ENCODE measurements at places on chromosomes 13 and 19.

DNA sequence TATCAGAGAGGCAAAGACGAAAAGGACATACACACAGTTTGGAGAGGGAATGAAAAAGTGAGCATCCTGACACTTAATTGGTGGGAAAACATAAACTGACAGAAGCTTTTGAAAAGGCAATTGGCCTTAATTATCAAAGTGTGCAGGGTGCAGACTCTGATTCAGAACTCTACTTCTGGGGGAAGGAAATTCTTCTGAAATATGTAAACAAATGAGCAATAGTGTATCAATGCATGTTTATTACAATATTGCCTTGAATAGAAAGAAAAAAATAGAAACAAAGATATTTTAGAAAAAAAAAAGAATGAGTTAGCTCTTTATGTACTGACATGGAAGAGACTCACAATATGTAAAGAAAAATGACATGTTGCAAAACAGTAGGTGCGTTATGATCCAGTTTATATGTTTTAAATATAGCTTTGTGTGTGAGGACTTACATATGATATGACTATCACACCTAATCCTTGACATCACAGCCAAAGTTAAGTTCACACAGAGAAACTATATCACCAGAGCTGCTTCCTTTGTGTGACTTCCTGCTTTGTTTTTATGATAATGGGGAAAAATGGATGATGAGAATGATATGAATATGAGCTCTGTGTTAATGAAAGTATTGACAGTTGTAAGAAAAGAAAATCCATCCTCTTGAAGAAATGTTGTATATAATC lies 182.4 kb downstream of the KCTD12 start:
- DNase-seq, result no peak

DNA sequence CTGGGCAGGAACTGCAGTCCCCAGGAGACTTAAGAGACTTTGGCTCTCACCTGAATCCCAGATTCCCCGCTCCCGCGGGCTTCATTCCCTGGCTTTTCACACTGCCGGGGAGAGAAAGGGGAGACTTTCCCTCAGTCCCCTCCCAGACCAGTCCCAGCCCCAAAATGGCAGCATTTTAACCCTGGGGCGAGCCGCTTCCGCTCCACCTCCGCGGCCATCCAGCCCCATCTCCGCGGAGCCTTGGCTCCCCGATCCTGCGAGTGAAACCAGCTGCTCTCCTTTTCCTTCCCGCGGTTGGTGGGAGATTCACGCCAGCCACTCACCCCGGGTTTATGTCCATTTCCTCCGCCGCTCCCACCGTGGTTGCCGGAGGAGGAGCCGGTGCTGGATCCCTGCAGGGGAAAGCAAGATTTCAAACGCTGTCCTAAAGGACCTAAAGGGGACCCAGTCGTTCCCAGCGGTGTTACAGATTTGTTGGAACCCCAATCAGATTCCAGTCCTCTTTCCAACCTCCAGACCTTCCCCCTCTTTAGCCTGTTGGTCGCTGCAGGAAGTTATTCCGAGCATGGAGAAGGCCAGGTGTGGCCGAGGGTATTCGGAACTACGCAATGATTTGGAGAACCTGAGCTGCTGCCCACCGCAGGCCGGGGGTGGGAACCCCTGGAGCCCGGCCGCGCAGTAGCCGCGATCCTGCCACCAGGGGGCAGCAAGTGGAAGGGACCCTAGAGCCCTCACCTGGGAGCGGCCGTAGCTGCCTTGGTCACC lies 3.4 kb downstream of the DMKN start:
- peak; percentile 38 for DNase-seq

DNA sequence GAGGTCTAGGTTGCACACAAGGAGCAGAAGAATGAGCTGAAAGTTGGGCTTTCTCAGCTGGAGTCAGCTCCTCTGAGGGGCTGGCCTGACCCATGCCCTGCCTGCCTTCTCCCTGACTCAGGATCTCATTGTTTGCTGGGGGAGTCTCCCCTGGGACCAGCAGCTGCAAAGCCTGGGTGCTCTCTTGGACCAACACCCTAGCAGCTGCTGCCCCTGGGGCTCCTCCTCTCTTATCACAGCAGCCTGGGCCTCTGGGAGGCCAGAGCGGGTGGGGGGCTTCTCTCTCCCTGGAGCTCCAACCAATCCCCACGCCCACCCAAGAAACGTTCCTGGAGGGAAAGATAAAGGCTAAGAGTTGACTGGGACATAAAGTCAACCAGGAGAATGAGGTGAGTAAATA lies 1.6 kb upstream of the FCGBP start:
- no peak for DNase-seq

DNA sequence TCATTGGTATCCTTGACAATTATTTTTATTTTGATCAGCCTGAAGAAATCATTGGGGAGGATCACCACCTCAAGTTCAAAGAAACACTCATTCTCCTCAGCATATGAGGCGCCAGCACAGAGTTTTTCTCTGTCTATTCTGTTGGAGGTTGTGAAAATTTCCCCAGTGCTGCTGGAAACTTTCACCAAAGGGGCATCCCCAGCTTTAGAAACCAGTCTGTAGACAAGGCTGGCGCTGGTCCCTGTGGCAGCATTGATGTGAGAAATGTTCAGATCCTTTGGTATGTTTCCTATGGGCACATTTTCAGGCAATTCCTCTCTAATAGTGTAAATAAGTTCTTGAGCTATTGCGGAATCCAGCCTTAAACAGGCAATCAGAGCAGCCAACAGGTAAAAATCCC lies 2.1 kb downstream of the PCDH9 start:
- no peak for DNase-seq

DNA sequence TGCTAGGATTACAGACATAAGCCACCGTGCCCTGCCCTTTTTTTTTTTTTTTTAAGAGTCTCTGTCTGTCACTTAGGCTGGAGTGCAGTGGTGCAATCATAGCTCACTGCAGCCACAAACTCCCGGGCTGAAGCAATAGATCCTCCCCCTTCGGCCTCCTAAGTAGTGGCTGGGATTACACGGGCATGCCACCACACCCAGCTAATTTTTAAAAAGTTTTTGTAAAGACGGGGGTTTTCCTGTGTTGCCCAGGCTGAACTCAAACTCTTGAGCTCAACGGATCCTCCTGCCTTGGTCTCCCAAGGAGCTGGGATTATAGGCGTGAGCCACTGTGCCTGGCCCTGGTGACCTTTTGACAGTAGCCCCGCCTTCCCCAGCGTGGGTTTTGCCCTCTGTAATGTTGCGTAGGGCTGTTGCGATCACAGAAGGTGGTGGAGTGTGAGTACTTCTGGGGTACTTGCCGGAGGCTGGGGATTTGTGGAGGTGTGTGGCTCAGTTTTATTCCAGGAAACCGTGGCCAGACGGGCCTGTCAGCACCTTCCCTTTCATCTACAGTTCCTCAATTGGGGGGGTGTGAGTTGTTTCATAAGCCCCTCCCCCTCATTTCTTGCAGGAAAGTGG lies 11.6 kb upstream of the RETN start:
- DNase-seq, result no peak

GRCh38 chr19:18368504-18369222 lies 17.3 kb upstream of the GDF15 start:
- DNase-seq, result no peak

GRCh38 chr13:21218351-21219035 lies 42.0 kb downstream of the MRPL57 start:
- no peak for DNase-seq

DNA sequence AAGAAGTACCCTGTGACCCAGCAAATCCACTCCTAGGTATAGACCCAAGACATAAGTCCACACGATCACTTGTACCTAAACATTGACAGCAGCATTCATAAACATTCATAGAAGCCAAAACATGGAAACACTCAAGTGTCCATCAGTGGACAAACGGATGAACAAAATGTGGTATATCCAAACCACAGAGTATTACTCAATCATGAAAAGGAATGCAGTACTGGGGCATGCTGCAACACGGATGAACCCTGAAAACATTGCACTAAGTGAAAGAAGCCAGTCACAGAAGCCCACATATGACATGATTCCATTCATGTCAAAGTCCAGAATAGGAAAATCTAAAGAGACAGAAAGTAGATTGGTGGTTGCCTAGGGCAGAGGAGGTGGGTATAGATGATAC lies 22.8 kb upstream of the CCNE1 start:
- DNase-seq, result no peak

- DNase-seq, result no peak
These were observed 8.3 kb downstream of the PGLYRP1 start for GRCh38 chr19:46014534-46014933.

DNA sequence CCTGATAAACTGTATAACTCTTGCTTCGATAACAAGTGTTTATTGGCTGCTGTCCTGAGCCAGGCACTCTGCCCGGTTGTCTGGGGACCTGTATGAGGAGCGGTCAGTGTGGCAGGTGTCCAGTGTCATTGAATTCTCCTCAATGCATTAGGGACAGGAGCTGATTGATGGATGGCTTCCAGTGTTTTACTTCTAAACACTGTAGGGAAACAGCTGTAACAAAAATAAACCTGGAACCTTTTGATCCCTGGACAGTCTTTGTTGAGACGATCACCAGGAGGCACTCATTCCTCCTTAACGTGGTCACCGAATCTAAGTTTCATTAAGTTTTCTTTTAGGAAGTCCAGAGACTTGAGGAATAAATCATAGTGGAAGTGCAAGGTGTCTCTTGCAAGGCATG lies 17.9 kb downstream of the UBAC2 start:
- DNase-seq, result no peak

GRCh38 chr13:28401303-28402056 lies 93.4 kb downstream of the FLT1 start:
- DNase-seq, result no peak

- no peak for DNase-seq
These were observed 191.6 kb downstream of the SHISA2 start for GRCh38 chr13:25860265-25860664.

Data from stimulated activated CD4-positive, alpha-beta T cell treated with anti-CD3 and anti-CD28 coated beads, Interleukin-12 subunit alpha, Interleukin-12 subunit beta, amount 100 ng/mL, for 48 hours (primary cell).